T-helper 2 cell (primary cell): ENCODE measurements at places on chromosomes 2 and 18.

- no peak for DNase-seq
These were observed 198.3 kb downstream of the GLI2 start for GRCh38 chr2:120933693-120934573.

DNA sequence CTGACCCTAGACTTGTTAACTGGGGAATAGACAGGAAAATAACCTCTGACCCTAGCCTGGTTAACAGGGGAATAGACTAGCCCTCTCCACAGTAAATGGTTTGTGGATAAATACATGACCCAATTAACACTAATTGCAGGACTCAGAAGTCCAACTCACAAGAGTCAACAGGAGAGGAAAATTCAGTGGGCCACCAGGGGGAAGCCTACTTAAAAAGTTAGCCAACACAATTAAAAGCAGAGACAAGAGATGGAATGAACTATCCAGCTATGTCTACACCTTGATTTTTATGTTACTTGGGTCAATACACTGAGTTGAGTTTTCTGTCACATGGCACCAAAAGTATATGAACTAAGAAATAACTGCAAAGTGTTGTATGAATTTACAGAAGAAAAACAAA lies 158.8 kb upstream of the SLC39A10 start:
- DNase-seq = no peak

DNA sequence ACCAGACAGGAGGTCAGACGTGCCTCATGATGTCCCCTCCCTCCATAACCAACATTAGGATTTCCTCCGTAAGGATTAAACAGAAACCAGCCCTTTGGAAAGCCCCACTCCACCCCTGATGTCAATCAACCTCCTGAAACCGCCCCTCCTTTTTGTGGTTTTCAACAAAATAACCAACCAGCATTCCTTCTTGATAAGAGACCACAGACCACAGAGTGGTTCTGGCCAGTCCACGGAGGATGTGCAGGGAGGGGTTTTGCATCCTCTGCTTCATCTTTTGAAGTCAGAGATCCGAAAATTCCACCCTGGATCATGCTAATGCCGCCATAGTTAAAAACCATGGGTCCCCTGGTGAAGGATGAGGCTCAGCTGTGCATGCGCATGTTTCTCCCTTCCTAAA lies 180.0 kb upstream of the CCDC150 start:
- no peak for DNase-seq

GRCh38 chr2:69789175-69789721 lies 40.2 kb upstream of the GMCL1 start:
- no peak for DNase-seq

DNA sequence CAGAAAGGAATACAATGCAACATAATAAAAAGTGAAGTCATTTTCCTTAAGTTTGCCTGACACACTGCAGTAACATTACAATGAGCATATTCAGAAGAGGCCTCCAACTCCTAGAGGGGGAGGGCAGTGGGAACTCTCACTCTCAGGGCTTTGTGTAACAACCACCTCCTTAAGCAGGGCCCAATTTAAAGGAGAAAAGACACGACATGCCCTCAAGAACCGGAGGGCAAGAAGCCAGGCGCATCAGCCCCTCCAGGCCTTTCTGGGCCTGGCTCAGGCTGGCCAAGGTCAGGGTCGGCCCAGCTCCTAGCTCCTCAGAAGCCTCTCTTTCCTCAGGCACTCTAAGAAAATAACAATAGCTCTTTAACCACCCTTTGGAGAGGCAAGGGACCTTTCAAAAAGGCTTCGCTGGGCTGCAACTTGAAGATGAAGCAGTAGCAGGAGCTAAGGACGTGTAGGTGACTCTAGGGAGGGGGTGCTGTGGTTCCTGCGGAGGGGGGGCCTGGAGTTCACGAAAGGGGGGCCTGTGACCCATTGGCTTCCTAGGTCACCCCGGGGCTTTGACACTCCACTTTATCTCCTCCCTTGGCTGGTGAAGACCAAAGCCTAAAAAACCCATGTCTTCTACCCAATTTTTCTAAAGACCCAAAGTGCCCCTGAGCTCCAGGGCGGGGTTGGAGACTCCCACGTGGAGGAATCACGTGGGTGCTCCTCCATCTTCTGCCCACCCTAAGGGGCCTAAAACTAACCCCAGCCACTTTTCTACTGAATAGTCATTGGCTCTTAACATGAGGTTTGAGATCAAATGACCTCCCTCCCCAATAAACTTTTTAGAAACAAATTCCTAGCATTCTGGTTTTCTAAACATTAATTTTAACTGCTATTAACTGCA lies 13.3 kb downstream of the SERTAD2 start:
- no peak for DNase-seq

GRCh38 chr2:99485411-99485810 lies 4.4 kb downstream of the REV1 start:
- DNase-seq = no peak

- DNase-seq = no peak
These were observed 67.3 kb downstream of the INPP4A start for GRCh38 chr2:98511981-98512380.

- no peak for DNase-seq
These were observed 30.1 kb downstream of the IGFBP5 start for GRCh38 chr2:216665242-216665641.

- DNase-seq = no peak
These were observed 39.0 kb upstream of the PPP4R1 start for GRCh38 chr18:9653390-9653789.

DNA sequence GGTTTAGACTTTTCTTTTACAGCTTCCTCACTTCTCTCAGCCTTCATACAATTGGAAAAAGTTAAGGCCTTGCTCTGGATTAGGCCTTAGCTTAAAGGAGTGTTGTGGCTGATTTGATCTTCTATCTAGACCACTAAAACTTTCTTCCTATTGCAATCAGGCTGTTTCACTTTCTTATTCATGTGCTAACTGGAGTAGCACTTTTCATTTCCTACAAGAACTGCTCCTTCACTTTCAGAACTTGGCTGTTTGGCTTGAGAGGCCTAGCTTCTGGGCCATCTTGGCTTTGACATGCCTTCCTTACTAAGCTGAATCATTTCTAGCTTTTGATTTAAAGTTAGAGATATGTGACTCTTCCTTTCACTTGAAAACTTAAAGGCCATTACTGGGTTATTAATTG lies 114.3 kb downstream of the ARHGEF4 start:
- no peak for DNase-seq

DNA sequence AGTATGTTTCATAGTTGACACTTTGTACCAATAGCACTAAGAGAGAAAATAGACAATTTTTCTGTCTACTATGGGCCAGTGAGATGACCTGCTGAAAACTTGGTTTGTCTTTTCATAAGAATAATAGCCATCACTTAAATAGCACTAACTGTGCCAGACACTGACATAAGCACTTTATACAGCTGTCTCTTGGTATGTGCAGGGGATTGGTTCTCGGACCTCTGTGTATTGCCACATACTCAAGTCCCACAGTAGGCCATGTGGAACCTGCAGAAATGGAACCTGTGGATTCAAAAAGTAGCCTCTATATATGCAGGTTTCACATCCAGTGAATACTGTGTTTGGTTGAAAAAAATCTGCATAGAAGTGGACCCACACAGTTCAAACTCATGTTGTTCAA lies 126.7 kb downstream of the XRCC5 start:
- DNase-seq = no peak

DNA sequence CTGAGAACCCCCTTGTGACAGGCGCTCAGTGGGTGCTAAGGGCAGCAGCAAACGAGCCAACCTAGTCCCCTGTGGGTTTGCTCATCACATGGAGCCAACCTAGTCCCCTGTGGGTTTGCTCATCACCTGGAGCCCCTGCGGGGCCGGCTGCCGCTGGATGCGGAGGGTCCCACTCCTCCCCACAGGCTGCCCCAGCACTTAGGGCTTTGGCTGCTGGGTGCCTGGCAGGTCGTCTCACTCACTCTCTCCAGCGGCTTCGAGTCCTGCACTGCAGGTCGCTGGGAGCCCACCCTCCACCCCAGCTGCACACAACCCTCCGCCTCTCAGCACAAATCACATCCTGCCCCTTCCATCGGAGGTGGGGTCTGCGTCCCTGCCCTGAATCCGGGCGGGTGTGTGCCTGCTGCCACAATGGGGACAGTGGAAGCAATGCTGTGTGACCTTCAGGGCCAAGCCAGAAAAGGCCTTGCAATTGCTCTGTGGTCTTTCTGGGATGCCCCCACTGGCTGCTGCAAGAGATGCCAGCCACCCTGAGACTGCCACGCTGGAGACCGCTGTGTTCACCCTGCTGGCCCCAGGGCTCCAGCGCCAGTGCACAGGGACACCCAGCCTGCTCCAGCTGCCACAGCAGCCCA lies 248.1 kb upstream of the SALL3 start:
- no peak for DNase-seq
